Fibroblast of skin of right quadriceps (primary cell): ENCODE measurements at places on chromosomes 4 and X.

- no peak for DNase-seq
Measured at GRCh38 chr4:76053730-76054129, 17.9 kb upstream of the CXCL11 start.

- no peak for DNase-seq
Measured at GRCh38 chr4:158827543-158827981, 58.7 kb downstream of the FNIP2 start.

DNA sequence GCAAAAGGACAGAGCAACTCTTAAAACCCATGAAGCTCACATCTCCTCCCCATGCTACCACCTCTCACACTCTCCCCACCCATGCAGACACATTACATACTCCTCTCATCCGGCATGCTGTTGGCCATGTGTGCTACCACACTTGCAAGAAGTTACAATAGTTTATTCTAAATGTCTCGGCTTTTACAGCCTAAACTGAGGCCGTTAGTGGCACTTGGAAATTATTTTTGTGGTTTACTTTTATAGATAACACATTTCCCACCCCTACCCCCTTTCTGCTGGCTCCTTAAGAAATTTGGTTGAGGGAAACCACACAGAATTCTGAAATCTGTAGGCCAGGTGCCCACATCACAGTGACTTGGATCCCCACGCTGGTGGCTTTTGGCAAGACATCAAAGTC lies 141.1 kb upstream of the HHIP start:
- DNase-seq = peak; percentile 10

- peak; percentile 51 for DNase-seq
Measured at GRCh38 chr4:23819041-23819511, 70.8 kb downstream of the PPARGC1A start.

DNA sequence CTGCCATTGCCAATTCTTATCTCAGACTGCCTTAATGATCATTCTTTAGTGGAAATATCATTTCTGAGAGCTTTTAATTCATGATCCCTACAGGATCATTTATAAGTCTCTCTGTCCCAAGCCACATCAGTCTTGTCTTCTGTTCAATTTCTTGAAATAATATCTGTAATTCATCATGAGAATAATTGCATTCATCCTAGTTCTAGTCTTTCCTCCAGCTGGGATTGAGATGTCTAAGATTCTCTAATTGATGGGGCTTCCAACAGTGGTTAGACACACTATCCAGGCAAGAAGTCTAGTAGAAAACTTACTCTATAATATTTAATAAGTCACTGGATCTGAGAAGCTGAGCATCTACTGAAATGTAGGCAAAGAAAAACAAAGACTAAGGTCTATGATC lies 854.7 kb upstream of the ADGRL3 start:
- no peak for DNase-seq

DNA sequence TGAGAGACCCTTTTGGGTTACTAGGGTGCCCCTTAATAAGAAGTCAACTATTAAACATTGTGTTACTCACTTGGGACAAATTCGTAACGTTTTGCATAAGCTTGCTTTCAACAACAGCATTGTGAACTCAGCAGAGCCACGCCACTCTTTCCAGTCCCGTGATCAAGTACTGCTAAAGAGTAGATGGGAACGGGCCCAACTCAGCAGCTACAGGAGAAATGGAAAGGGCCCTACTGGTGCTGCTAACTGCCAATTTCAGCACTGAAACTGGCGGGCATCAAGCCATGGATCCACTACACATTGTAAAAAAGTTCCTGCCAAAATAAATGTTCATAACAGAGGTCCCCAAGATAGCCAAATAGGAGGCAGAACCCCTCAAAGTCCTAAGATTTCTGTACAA lies 19.0 kb upstream of the DHX15 start:
- no peak for DNase-seq

GRCh38 chr4:112453321-112453720 lies 62.7 kb downstream of the NEUROG2 start:
- DNase-seq = no peak

GRCh38 chr4:169385376-169385775 lies 114.6 kb upstream of the SH3RF1 start:
- DNase-seq = peak; percentile 82
